B cell (primary cell): ENCODE measurements at places on chromosomes 4 and X. TPM values are rescaled to one million over a fixed set of nuclear protein-coding genes. Genes with fewer than 3 reads are reported as not detected.

GRCh38 chrX:39261446-39262147, 460.3 kb downstream of the MID1IP1 start:
- H3K27me3 ChIP-seq = no peaks in the 10 kb centered on the region
- H3K4me3 ChIP-seq = no peak overlapping the region

- no peak overlapping the region for H3K27ac ChIP-seq
- H3K36me3 ChIP-seq = no peaks in the 10 kb centered on the region
- H3K27me3 ChIP-seq = no peaks in the 10 kb centered on the region
- DNase-seq = no peak
- H3K4me1 ChIP-seq = peaks cover 6% of the 10 kb centered on the region
These were observed 1.5 kb upstream of the IRAK1 start for GRCh38 chrX:154021131-154021611.

DNA sequence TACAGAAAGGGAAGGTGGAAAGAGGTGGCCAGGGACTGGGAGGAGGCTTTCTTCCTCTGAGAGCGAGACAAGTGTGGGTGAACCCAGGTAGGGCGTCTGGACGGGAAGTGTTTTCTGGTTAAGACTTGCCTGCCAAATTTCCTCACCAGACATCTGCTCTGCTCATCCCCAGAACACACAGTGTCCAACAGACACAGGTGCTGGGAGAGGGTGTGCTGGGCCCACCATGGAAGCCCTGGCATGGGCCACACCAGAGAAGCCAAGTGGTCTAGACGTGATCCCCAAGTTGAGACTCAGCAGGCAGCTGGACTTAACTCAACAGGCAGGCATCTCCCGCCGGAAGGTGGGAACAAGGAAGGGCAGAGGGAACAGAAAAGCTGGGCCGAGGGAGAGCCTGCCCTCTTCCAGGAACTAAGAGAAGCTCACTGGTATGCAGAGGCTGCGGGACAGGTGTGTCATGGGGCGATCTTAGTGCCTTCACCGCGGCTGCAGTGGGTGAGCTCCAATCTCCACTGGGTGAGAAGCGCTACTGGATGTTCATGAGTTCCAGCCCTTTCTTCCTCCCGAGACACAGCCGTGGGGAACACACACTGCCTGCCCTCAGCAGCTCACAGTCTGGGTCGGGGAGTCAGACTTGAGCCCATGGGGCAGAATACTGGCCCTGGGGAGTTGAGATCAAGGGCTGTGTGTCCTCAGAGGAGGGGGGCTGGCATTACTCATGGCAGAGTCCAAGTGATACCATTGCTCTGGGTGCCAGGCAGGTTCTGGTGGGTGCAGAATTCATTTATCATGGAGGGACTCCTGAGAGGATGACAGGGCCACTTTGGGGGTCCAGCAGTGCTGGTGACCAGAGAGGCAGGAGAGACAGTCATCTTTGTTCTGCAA, 110.2 kb downstream of the CPZ start:
- no peak overlapping the region for H3K4me3 ChIP-seq
- DNase-seq = no peak
- no peaks in the 10 kb centered on the region for H3K4me1 ChIP-seq
- no peaks in the 10 kb centered on the region for H3K36me3 ChIP-seq
- H3K27me3 ChIP-seq = no peaks in the 10 kb centered on the region
- H3K27ac ChIP-seq = no peak overlapping the region

DNA sequence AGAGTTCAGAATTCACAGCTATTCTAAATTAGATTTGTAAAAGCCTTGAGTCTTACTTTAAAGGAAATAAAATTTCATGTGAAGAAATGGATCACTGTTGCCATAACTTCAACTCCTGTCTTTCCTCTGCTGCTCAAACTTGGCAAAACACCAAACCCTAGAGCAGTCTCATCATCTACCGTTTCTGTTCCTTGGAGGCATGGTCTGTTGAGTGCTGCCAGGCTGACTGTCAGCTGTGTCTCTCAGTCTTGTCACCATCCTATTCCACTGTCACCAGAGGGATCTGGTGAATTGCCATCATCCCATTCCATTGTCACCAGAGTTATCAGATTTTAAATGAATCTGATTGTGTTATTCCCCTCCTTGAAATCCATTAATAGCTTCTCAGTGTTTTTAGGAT, 55.6 kb downstream of the STIM2 start:
- no peak for DNase-seq
- peaks cover 7% of the 10 kb centered on the region for H3K4me1 ChIP-seq
- H3K27ac ChIP-seq = no peak overlapping the region
- H3K36me3 ChIP-seq = peaks cover 20% of the 10 kb centered on the region
- H3K4me3 ChIP-seq = no peak overlapping the region

GRCh38 chr4:145870155-145871020, 68.2 kb downstream of the ZNF827 start:
- peaks cover 4% of the 10 kb centered on the region for H3K36me3 ChIP-seq
- no peak overlapping the region for H3K4me3 ChIP-seq
- H3K27ac ChIP-seq = no peak overlapping the region
- no peaks in the 10 kb centered on the region for H3K27me3 ChIP-seq
- no peaks in the 10 kb centered on the region for H3K4me1 ChIP-seq

DNA sequence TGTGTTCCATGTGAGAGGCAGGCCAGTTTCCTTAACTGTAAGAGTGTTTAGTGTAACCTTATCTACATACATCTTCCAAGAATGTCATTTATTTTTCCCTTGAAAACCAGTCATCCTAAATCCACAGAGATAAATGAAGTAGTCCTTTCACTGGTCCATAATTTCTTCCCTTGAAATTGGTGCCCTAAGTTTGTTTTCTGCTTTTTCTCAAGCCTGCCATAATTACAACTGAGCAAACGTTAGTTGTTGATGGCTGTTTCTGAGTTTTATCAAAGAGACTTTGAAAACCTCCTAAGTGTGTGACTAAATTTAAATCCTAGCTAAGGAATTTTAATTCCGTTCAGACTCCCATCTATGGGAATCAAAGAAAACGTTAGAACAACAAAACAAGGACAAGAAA, 3.6 kb upstream of the TDO2 start:
- H3K4me3 ChIP-seq = no peak overlapping the region
- H3K27me3 ChIP-seq = no peaks in the 10 kb centered on the region
- DNase-seq = no peak
- H3K27ac ChIP-seq = no peak overlapping the region
- H3K4me1 ChIP-seq = no peaks in the 10 kb centered on the region
- H3K36me3 ChIP-seq = no peaks in the 10 kb centered on the region

DNA sequence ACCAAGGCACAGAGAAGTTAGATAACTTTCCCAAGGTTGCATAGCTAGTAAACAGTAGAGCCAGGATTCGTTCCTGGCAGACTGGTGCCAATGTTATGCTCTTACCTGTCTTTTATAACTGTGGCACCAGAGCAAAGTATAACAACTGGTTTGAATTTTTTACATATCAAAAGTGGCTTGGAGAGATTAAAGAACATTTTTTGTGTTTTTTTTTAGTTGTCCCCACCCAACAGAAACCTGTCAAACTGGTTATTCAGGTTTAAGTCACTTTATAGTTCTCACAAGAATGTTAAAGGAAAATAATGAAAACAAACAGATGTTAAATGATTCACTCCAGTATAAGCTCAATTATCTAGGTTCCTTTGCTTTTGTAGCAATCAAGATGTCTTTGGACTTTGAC, 15.6 kb upstream of the FAM47E start:
- H3K4me3 ChIP-seq = no peak overlapping the region
- no peaks in the 10 kb centered on the region for H3K36me3 ChIP-seq
- H3K27me3 ChIP-seq = no peaks in the 10 kb centered on the region
- H3K27ac ChIP-seq = no peak overlapping the region
- H3K4me1 ChIP-seq = no peaks in the 10 kb centered on the region
- no peak for DNase-seq

- no peaks in the 10 kb centered on the region for H3K27me3 ChIP-seq
- H3K4me3 ChIP-seq = no peak overlapping the region
- no peak overlapping the region for H3K27ac ChIP-seq
- DNase-seq = no peak
These were observed 178.0 kb downstream of the GASK1B start for GRCh38 chr4:157994863-157995262.

Gene AADAT
- total RNA-seq = not detected in 2 replicates

Gene CLCN4
- 7.7 and 10.0 TPM in 2 replicates for total RNA-seq
